ENCODE measurements at places on chromosomes 5 and 9. TPM values are rescaled to one million over a fixed set of nuclear protein-coding genes. Genes with fewer than 3 reads are reported as not detected.

DNA sequence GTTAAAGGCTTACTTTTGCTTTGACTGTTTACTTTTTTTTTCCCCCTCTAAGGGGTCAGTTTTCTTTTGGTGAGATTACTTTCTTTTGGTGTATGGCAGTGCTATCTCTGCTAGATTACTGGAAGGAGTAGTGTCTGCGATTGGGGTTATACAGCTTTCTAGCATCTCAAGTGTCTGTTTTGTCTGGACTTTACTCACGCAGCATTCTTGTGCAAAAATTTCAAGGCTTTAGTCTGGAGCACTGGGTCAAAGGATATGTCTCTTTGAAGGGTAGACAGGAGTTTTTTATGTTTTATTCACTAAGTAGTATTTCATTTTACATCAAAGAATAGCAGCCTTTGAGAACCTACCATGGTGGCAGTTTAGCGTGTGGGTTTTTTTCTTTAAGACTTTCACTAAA lies 52.6 kb downstream of the NDUFS4 start:
- no peak for DNase-seq
- no peaks in the 10 kb centered on the region for H3K27me3 ChIP-seq
- H3K27ac ChIP-seq, result no peak overlapping the region

- no peaks in the 10 kb centered on the region for H3K4me1 ChIP-seq
- no peaks in the 10 kb centered on the region for H3K27me3 ChIP-seq
- no peak overlapping the region for H3K4me3 ChIP-seq
These were observed 819.6 kb upstream of the EDIL3 start for GRCh38 chr5:85204289-85204688.

The CCL27 gene
- 0.18 TPM for polyA plus RNA-seq

DNA sequence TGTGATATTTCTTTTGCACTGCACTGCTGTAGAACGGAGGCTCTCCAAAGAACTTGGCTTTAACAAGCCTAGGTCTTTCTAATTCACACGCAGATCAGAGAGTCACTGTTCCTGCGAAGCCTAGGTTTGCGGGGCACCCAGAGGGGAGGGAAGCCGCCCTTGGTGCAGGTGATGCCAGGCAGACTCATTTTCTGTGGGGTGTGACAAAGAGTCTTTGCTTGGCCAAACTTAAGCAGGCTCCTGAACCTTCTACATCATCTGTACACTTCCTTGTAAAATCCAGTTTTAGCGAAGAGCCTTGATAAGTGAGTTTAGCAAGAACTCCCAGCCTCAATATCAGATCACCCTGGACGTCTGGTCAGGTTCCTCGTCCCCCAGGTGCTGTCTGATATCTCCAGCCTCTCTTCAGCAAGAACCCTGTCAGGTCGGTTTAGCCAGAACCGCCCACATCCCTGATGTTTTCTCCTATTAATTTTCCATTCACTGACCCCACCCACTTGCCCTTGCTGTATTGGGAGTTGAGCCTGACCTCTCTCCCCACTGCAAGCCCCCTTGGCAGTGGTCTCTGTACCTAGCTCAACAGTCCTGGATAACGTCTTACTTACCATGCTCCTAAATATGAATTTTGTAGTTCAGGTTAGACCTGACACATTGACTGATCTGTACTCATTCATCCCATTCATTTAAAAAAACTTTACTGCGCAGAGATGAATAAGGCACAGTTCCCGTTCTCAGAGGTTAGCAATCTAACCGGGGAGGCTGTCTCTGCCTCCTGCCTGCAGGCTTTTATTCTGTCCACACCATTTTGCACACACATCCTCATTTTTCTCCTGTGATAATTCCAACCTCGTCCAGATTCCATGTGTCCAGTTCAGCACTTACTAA lies 880 bp upstream of the UBAC1 start:
- DNase-seq, result no peak
- H3K27me3 ChIP-seq, result no peaks in the 10 kb centered on the region
- H3K4me1 ChIP-seq, result peaks cover 8% of the 10 kb centered on the region
- H3K36me3 ChIP-seq, result no peaks in the 10 kb centered on the region

DNA sequence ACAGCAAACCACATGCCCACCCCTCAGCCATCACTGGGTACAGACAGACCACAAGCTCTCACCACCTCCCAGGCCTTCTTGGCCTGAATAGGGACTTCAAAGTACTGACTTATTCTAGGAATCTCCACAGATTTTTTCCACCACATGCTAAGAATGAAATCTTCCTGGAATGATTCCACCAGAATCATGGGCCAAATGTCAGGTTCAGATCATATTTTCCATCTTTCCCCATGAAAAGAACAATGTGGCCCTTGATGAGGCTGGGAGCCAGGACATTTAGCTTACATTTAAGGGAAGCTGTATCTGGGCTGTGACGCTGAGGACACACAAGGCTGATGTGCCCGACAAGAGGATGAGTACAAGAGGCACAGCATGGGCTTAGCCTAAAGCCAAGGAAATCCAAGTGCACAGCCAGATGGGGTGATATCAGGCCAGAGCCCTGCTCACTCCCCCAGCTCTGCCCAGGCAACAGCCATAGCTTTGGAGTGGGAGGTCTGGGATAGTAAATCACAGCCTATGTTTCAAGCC lies 28.1 kb downstream of the ACSL6 start:
- no peak overlapping the region for H3K4me3 ChIP-seq
- H3K4me1 ChIP-seq, result no peaks in the 10 kb centered on the region
- no peaks in the 10 kb centered on the region for H3K27me3 ChIP-seq
- DNase-seq, result no peak
- no peak overlapping the region for H3K27ac ChIP-seq

- DNase-seq, result no peak
- H3K4me1 ChIP-seq, result no peaks in the 10 kb centered on the region
These were observed 5.2 kb downstream of the PCSK1 start for GRCh38 chr5:96427824-96428223.

The GZMA gene
- 14.9 TPM for polyA plus RNA-seq

GRCh38 chr5:34584165-34584564 lies 72.0 kb upstream of the RAI14 start:
- no peak overlapping the region for H3K4me3 ChIP-seq
- H3K36me3 ChIP-seq, result no peaks in the 10 kb centered on the region
- no peaks in the 10 kb centered on the region for H3K4me1 ChIP-seq
- H3K27ac ChIP-seq, result no peak overlapping the region
- DNase-seq, result no peak

- no peaks in the 10 kb centered on the region for H3K27me3 ChIP-seq
- H3K4me3 ChIP-seq, result no peak overlapping the region
- no peaks in the 10 kb centered on the region for H3K4me1 ChIP-seq
- no peaks in the 10 kb centered on the region for H3K36me3 ChIP-seq
These were observed 4.4 kb upstream of the CD180 start for GRCh38 chr5:67200809-67201562.

GRCh38 chr9:91163773-91164471 lies 197.8 kb downstream of the AUH start:
- no peak for DNase-seq
- peaks cover 45% of the 10 kb centered on the region for H3K4me1 ChIP-seq
- no peaks in the 10 kb centered on the region for H3K27me3 ChIP-seq

DNA sequence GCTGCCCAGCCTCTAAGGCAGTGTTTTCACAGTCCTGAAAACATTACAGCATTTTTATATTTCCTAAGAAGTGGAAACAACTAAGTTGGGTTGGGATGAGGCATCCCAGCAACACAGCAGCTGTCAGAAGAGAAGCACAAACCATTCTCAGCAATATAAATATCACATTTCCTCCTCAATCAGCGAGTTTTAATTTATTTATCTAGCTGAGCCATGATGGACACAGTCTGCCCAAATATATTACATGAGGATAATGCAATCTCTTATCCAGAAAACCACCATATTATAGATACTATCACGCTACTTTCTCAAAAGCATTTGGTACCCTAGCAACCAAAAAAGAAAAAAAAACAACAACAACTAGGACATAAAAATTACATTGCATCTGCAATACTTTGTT lies 158.5 kb downstream of the FSTL4 start:
- H3K4me3 ChIP-seq, result no peak overlapping the region
- H3K27me3 ChIP-seq, result peaks cover 3% of the 10 kb centered on the region
- H3K36me3 ChIP-seq, result no peaks in the 10 kb centered on the region
- H3K27ac ChIP-seq, result no peak overlapping the region
- no peak for DNase-seq

DNA sequence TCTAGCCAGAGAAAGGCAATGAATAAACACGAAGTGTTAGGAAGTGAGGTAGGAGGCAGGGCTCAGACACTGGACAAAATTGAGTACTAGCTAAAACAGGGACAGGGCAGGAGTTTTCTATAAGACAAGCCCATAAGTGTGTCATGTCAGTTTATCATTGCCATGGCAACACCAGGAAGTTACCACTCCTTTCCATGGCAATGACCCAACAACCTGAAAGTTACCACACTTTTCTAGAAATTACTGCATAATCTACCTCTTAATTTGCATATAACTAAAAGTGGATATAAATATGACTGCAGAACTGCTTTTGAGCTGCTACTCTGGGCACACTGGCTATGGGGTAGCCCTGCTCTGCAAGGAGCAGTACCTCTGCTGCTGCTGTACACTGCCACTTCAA lies 442.5 kb upstream of the COX7C start:
- H3K4me3 ChIP-seq, result no peak overlapping the region
- DNase-seq, result no peak
- H3K4me1 ChIP-seq, result no peaks in the 10 kb centered on the region
- H3K27ac ChIP-seq, result no peak overlapping the region
- no peaks in the 10 kb centered on the region for H3K27me3 ChIP-seq

The C5orf34 gene
- polyA plus RNA-seq, result 3.0 TPM

GRCh38 chr5:170275376-170275994 lies 22.1 kb downstream of the LCP2 start:
- no peak overlapping the region for H3K27ac ChIP-seq
- no peaks in the 10 kb centered on the region for H3K27me3 ChIP-seq
- no peak for DNase-seq
- no peak overlapping the region for H3K4me3 ChIP-seq

GRCh38 chr5:178984145-178985072 lies 10.7 kb downstream of the GRM6 start:
- no peaks in the 10 kb centered on the region for H3K27me3 ChIP-seq
- no peak for DNase-seq
- H3K4me1 ChIP-seq, result no peaks in the 10 kb centered on the region
- no peak overlapping the region for H3K27ac ChIP-seq
- H3K36me3 ChIP-seq, result no peaks in the 10 kb centered on the region
- H3K4me3 ChIP-seq, result no peak overlapping the region

The CNTFR gene
- polyA plus RNA-seq, result 15.9 TPM

- H3K27ac ChIP-seq, result no peak overlapping the region
- H3K4me1 ChIP-seq, result peaks cover 11% of the 10 kb centered on the region
- DNase-seq, result no peak
- no peak overlapping the region for H3K4me3 ChIP-seq
- no peaks in the 10 kb centered on the region for H3K27me3 ChIP-seq
- H3K36me3 ChIP-seq, result no peaks in the 10 kb centered on the region
These were observed 139.9 kb downstream of the PDE4D start for GRCh38 chr5:59753599-59753998.

DNA sequence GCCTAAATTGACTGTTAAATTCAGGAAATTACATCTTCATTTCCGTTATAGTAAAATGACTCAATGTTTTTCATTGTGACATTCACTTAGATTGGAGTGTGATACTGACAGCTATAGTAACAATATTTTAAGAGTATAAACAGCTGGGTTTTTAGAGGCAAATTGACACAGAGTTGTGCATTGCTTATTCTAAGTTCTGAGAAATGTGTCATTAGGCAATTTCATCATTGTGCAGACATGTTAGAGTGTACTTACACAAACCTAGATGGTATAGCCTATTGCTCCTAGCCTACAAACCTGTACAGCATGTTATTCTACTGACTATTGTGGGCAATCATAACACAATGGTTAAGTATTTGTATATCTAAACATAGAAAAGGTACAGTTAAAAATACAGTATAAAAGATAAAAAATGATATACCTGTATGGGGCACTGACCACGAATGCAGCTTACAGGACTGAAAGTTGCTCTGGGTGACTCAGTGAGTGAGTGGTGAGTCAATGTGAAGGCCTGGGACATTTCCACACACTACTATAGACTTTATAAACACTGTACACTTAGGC lies 132.7 kb downstream of the PDE4D start:
- H3K4me1 ChIP-seq, result peaks cover 2% of the 10 kb centered on the region
- no peak overlapping the region for H3K4me3 ChIP-seq
- no peak overlapping the region for H3K27ac ChIP-seq

The PRRX2 gene
- 1.6 TPM for polyA plus RNA-seq

DNA sequence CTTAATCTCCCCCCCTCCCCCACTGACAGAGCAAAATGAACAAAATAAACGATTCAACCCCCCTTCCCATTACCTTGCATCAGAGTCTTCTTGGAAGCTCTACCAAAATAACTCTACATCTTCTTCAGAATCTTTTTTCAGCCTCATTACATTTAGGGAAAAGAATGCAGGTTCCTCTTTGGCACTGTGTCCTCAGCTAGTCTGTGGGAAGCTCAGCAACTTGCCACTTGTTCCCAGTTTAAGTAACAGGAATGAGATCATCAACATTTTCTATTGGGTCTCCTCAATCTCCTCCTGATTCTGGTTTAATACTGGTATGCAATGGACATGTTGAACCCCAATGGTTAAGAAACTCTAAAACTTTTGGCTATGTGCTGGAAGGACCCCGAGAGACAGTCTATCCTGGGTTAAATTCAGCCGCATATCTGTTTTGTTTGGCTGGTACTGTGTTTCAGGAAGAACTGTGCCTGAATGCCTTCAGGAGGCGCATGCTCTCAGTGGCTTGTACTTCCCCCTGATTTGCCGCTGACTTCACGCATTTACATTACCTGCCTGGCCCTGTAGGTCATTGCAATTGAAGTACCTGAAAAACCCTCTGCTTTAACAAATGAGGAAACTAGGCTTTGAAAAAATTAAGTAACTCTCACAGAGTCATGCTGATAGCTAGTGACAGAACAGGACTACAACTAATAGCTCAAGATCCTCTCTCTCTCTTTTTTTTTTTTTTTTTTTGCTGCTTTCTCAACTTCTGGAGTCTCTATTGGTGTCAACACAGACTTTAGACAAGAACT lies 78.1 kb upstream of the HMHB1 start:
- no peak overlapping the region for H3K4me3 ChIP-seq
- H3K36me3 ChIP-seq, result no peaks in the 10 kb centered on the region
- no peaks in the 10 kb centered on the region for H3K27me3 ChIP-seq
- no peak overlapping the region for H3K27ac ChIP-seq

DNA sequence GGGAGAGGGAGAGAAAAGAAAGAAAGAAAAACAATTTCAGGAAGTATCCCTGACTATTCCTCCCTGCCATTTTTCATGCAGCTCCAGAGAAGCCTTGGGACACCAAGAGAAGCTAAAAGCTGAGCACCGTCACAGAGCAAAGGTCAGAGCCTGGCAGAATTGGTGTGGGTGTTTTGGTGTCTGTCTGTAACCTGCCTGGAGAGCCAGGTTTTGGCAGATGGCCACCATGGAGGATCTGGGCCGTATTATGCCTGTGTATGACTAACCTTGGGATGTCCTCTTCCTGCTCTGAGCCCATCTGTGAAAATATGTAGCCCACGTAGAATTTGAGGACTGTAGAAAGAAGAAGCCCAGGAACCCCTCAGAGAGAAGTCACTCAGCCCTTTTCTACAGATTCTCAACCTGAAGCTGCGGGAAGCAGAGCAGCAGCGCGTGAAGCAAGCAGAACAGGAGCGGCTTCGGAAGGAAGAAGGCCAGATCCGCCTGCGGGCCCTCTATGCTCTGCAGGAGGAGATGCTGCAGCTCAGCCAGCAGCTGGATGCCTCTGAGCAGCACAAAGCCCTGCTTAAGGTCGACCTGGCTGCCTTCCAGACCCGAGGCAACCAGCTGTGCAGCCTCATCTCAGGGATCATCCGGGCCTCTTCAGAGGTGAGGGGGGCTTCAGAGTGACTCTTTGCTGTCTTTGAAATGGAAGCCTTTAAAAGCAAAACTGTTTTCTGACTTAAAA lies 18.8 kb downstream of the GLE1 start:
- no peaks in the 10 kb centered on the region for H3K4me1 ChIP-seq
- no peak overlapping the region for H3K27ac ChIP-seq
- peak; percentile 9 for DNase-seq
- no peaks in the 10 kb centered on the region for H3K27me3 ChIP-seq

Data from large intestine (tissue), 12 donors.